ENCODE measurements at places on chromosomes 12 and 14.

GRCh38 chr14:22844221-22845102 lies 8.1 kb downstream of the MMP14 start:
- no peak for DNase-seq

GRCh38 chr12:121872546-121873215 lies 14.0 kb upstream of the HPD start:
- no peak for DNase-seq

- no peak for DNase-seq
These were observed 46.1 kb upstream of the PTPRO start for GRCh38 chr12:15276088-15276698.

DNA sequence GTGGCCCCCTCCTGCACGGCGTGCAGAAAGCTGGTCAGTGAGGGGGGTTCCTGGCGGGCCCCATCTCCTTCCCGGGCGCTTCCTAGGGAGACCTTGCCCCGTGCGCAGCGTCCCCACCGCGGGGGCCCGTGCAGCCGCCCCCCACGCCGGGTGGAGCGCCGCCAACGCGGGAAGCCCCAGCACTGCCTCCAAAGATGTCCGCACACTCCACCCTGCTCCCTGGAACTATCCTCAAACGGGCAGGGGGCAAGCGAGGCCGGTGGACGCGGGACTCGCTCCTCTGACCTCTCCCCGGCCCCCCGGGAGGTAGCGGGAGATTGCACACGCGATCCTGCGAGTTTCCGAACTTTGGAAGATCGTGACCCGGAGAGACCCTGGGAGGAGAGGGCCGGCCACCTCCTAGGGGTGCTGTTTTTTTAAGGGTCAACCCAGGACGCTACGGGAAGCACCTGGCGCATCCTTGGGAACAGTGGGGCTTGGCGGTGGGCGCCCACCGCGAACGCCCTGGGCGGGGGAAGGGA lies 1.5 kb upstream of the FZD10 start:
- no peak for DNase-seq

All from stimulated activated CD8-positive, alpha-beta memory T cell treated with anti-CD3 and anti-CD28 coated beads, Interleukin-7, amount 100 ng/mL, for 24 hours (primary cell).